H9 (cell line): ENCODE measurements at places on chromosomes 6 and 20. TPM values are rescaled to one million over a fixed set of nuclear protein-coding genes. Genes with fewer than 3 reads are reported as not detected.

Gene BPIFB1
- total RNA-seq = not detected in 2 replicates

GRCh38 chr20:17687800-17688199, 5.8 kb upstream of the RRBP1 start:
- no peak for DNase-seq

Gene OR12D3
- not detected in 2 replicates for total RNA-seq

DNA sequence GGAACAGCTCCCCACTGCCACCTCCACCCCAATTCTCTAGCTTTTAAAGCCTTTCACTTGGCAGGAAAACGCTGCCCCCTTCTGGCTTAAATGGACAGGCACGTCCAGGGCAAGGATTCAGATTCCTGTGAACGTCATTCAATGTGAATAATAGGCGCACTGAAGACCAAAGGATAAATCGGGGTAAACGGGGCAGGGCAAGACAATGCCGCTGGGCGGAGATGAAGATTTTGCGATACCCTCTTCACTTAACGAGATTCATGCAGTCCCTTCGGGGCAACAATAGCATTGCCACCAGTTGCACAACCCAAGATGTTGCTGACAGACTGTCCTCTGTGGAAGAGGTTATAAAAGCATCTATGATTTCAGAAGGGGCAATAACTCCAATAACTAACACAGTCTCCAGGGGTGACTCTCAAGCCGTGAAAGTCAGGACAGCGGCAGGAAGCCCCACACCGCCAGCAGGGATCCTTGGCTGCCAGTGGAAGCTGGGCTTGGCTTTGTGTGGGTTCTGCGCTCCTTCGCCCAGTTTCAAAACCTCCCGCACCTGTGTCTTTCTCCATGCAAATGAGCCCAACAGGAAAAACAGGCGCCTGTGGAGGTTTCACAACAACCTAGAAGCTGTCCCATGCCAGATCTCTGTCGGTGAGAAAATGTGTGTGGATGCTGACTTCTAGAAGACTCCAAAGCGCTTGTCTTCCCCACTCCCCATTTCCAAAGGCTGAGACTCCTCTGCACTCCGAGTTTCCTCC, 291.8 kb downstream of the BMP7 start:
- DNase-seq = peak; percentile 77

Gene RGS17
- total RNA-seq = 3.2 and 3.8 TPM in 2 replicates

Gene NNAT
- 42.5 and 43.1 TPM in 2 replicates for total RNA-seq

GRCh38 chr6:162554531-162554930, 173.0 kb downstream of the PRKN start:
- no peak for DNase-seq

Gene RIPOR2
- 5.0 and 5.1 TPM in 2 replicates for total RNA-seq

DNA sequence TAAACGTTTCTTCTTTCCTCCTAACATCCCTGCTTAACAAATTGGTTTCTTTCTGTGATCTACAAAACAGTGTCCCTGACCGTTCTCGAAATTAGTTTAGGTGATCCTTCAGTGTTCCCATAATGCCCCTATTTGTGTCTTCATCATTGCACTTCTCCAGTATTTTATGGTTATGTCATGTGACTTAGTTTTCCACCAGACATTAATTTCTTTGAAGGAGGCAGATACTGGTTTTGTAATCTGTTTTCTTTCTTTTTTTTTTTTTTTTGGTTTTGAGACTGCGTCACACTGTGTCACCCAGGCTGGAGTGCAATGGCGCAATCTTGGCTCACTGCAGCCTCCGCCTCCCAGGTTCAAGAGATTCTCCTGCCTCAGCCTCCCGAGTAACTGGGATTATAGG, 49.2 kb downstream of the FAM217A start:
- no peak for DNase-seq

Gene GSTA2
- not detected in 2 replicates for total RNA-seq

- DNase-seq = no peak
These were observed 140.2 kb upstream of the AHI1 start for GRCh38 chr6:135637701-135638100.

DNA sequence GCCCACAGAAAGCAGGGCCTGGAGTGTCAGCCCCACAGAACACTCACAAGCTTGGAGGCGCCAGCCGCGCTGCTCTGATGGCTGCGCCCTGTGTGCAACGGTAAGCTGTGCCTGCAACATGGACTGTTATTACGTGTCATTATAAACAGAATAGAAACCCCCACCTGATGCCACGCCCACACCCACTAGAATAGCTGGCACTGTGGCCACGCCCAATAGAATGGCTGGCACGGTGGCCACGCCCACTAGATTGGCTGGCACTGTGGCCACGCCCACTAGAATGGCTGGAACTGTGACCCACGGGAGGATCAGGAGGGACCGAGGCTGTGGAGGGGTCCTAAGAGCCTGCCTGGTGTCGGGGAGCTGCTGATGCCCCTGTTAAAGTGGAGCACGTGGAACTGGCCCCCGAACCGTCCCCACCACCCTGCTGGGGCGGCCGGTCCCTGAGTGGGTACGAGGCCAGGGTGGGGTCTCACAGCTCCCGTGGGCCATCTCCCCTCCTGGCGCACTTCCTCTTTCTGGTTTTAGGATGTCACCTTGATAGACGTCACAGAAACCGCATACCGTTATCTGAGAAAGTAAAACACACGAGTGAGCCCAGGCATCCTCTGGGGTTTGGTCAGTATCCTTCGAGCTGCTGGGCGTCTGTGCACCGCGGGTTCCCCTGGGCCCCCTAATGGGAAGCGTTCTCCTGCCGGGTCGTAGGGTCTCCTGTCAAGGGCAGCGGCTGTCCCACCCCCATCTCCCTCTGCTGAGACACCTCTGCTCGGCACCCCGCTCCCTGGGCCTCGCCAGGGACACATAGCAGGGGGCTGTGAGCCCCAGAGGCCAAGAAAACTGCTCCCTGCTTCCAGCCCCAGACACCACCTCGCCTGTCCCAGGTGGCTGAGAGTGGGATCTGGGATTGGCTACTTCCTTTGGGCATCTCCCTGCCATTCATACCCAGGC, 25.4 kb downstream of the SLC17A9 start:
- no peak for DNase-seq

DNA sequence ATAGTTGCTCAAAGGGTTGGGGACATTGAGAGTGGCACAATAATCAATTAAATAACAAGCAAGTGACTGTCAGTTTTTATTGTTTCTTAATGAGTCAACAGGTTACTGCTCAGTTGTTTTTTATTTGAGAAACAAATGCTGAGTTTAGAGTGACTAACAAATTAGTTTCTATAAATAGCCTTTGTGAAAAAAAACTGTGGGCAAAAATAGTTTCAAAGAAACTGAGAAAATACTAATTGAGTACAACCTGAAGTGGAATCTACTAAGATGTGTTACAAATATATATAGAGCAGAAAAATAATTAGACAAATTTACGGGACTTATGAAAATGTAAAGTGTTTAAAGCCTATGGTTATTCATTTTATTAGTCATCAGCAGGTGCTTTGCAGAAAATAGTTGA, 22.3 kb downstream of the BEND6 start:
- no peak for DNase-seq

Gene EEF1A1
- total RNA-seq = 13,057 and 13,182 TPM in 2 replicates

Gene BPIFB2
- total RNA-seq = not detected in 2 replicates

Gene AVP
- not detected in 2 replicates for total RNA-seq

DNA sequence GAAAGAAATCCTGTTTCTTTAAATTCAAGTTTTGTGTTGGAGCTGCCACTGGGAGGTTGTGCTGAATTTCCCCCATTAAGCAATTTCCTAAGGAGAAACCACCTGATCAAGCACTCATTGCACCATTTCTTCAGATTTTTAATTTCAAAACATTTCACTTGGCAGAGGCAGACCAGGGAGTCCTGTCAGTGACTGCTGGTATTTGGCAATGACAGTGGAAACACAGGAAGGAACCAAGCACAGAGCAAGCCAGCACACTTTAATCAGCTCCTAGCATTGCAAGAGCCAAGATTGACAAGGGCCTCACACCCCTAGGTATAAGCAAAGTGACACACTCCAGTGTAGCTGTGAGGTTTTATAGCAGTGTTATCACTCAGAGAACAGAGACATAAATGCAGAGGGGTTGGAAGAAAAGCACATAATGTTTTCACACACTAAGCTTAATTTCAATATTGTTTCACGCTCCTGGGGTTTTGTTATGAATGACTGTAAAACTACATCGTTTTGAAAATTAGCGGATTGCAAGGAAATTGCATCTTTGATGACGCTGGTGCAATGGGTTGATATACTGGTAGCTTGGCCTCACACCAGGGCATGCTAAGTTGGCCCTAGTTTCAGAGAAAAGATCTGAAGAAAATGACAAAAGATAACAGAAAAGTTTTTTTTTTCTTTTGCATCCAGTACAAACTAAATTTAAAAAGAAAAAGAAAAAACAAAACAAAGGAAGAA, 768.4 kb downstream of the TFAP2A start:
- DNase-seq = no peak

DNA sequence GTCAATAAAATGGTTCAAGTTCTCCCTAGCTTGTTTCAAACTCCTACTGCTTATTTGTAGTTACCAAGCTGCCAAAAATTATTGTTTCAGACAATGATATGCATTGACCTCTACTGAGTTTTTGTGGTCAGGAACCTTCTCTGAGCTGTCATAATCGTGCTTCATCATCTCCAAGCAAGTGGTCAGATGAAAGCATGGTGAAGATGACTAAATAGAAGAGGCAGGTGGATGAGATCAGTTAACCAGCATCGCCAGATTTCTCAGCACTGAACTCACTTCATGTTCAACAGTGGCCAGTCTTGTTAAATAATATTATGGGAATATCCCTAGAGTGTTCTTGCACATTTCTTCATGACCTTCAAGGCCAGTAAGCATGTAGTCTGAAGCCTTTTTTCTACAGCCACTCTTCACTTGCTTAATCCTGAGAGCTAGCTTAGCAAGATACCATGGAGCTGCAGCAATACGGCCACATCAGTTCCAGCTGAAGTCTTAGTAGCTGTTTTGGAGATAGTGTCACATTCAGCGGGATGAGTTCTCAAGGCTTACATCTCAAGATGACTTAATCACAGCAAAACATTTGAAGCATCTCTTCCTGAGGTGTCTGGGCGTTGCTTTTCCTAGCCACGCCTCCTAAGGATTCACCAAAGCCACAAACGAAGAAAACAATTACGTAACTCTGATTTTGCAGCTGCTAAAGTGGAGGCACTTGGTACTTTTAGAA, 101.6 kb upstream of the TMEM30A start:
- no peak for DNase-seq

Gene TMEM74B
- 4.9 and 6.2 TPM in 2 replicates for total RNA-seq

Gene EPPIN
- total RNA-seq = not detected in 2 replicates

GRCh38 chr20:48393737-48394314, 434.0 kb downstream of the PREX1 start:
- DNase-seq = no peak

GRCh38 chr6:80938131-80938530, 814.4 kb downstream of the TENT5A start:
- no peak for DNase-seq

Gene EDN1
- total RNA-seq = 2.1 and 2.6 TPM in 2 replicates

DNA sequence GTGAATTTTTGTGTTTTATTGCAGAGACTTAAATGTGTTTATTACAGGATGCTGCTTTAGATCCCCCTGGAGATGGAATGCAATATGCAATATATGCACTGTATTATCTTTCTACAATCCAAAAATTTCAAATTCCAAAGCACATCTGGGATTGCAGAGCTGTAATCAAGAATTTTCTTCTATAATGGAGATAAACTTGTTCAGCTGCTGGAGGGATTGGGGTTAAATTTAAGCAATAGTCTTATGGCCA, 66.4 kb downstream of the MKKS start:
- no peak for DNase-seq

DNA sequence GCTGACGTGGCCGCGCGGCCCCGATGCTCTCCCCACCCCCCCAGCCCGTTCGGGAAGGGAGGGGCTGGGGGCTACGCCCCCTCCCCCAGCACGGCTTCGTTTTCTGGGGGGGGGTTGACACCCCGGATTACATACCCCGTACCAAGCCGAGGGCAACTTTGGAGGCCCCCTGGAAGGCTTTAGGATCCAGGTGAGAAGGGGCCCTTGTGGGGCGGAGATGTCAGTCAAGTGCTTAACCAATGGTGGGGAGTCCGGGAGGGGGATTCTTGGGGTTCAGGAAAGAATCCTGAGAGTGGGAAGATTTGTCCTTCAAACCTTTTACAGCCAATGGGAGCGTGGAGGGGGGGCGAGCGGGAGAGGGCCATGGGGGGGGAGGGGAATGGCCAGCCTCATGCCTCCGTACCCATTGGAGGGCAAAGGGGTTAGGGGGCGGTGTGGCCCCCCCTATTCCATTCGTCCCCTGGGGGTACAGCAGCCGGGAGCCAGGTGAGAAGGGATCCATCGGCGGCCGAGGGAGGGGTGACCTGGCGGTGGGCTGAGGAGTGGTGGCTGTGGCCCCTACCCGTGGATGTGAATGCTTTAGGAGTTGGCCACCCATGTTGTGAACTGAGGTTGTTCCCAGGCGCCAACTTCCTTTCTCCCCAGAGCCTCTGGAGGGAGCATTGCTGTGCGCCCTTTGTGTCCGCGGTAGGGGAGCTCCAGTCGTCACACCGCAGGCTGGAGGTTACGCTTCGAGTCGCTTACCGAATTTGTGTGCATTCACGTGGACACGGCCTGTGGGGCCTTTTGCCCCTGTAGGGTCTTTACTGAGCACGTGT, 682 bp downstream of the BRD2 start:
- peak; percentile 92 for DNase-seq

Gene COQ3
- 10.6 and 10.9 TPM in 2 replicates for total RNA-seq

Gene PKHD1
- total RNA-seq = 0.07 and 0.09 TPM in 2 replicates

- DNase-seq = no peak
These were observed 126.4 kb downstream of the MMUT start for GRCh38 chr6:49336514-49337131.

Gene DDRGK1
- total RNA-seq = 56.2 and 58.1 TPM in 2 replicates

GRCh38 chr6:139239064-139239463, 52.7 kb downstream of the TXLNB start:
- no peak for DNase-seq

DNA sequence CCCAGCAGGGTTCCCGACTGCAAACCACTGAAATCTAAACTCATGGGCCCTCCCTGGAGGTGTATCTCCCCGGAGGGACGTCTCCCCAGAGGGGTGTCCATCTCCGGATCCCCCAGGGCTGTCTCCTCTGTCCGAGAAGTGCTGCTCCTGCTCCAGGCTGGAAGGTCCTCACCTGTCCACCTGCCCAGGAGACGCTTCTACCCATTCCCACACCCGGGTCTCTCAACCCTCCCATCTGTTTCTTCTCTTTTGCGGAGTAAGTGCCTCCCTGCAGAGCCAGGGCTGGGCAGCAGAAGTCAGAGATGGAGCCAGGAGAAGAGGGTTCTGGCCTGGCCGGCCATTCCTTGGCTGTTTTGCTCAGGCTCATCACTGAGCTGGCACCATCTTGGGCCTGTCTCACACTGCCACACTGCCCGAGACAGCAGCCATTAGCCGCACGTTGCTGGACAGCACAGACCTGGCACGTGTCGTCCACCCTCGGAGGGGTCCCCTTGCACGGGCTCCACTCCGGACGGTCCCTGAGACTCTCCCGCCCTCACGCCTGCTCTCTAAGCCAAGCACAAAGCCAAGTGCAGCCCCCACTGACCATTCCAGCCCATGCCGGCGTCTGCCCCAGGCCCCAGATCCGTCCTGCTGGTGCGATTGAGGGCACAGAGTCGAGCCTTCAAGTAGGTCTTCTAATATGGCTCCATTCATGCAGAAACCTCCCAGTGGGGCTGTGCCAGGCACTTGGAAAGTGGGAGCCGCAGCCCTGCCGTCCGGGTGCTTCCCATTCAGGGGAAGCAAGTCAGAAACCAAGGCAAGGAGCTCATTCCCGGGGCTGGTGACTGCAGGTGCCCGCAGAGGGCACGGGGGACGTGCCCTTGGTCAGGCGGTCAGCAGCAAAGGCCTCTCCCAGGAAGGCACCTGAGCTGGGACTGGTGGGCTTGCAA, 367.7 kb downstream of the TAF4 start:
- DNase-seq = no peak

Gene TBXT
- total RNA-seq = 0.31 and 0.48 TPM in 2 replicates

Gene SRMS
- total RNA-seq = 0.70 and 0.79 TPM in 2 replicates
